ENCODE measurements at places on chromosomes 1 and 21.

- DNase-seq, result no peak
Measured at GRCh38 chr1:201283836-201284553, 689 bp downstream of the PKP1 start.

GRCh38 chr1:26459573-26460031 is 12.6 kb upstream of the HMGN2 start:
- DNase-seq, result no peak

- DNase-seq, result no peak
Measured at GRCh38 chr1:219862366-219862765, 66.0 kb downstream of the SLC30A10 start.

GRCh38 chr1:231240883-231241735 is at the start of gene GNPAT:
Gene GNPAT (plus strand): TSS chr1:231241212. CDS start chr1:231241379, 167 bp downstream.
- DNase-seq, result peak; percentile 83

DNA sequence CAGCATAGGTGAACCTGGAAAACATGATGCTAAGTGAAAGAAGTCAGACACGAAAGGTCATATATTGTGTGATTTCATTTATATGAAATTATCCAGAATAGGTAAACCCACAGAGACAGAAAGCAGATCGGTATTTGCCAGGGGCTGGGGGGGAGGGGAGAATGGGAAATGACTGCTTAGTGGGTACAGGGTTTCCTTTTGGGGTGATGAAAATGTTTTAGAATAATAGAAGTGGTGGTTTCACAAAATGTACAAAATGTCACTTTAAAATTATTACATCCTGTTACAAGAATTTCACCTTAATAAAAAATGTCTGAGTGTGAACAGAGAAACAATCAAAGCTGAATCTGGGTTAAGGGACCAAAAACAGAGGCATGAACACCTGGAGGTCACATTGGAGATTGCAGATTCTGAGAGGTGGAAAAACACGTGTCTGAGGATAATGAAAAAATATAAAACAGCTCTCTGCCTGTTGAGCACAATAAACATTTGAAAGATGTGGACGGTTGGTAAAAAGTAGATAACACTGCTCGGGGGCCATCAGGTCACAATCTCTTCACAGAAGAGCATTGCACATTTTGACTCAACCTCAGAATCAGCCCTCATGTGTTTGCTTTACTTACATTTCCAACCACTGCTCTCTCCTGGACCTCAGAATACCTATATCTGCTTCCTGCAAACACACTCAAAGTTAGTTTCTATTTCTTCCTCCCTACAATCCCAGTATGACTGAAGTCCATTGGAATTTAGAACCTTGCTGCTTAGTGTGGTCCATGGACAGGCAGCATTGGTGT is 3.2 kb downstream of the SLAMF6 start:
- no peak for DNase-seq
